Uterine smooth muscle cell (primary cell): ENCODE measurements at places on chromosomes 11 and 22. TPM values are rescaled to one million over a fixed set of nuclear protein-coding genes. Genes with fewer than 3 reads are reported as not detected.

Gene SCN4B
- total RNA-seq, result not detected in 2 replicates

Gene MAPK1
- 75.9 and 98.1 TPM in 2 replicates for total RNA-seq

Gene NECTIN1
- 1.1 and 3.4 TPM in 2 replicates for total RNA-seq

Gene GNAZ
- total RNA-seq, result 11.6 and 11.8 TPM in 2 replicates

Gene PRODH
- total RNA-seq, result 0.12 TPM in 1 of 2 replicates, not detected in the other

Gene KDM4D
- total RNA-seq, result 1.00 and 1.4 TPM in 2 replicates

Gene HTR3B
- not detected in 2 replicates for total RNA-seq

Gene PES1
- total RNA-seq, result 92.1 and 104 TPM in 2 replicates

Gene SMIM35
- total RNA-seq, result not detected in 2 replicates

Gene UBQLNL
- total RNA-seq, result not detected in 2 replicates

Gene ATXN10
- total RNA-seq, result 170 and 183 TPM in 2 replicates

Gene MPPED2
- under 0.01 and 0.22 TPM in 2 replicates for total RNA-seq

Gene XKR3
- not detected in 2 replicates for total RNA-seq

Gene CCDC116
- 0.22 and 0.25 TPM in 2 replicates for total RNA-seq

Gene FGF3
- not detected in 2 replicates for total RNA-seq

Gene THY1
- total RNA-seq, result 162 and 218 TPM in 2 replicates

Gene HPX
- 0.33 and 0.50 TPM in 2 replicates for total RNA-seq

Gene MMP12
- 0.11 TPM in 1 of 2 replicates, not detected in the other for total RNA-seq

Gene TIGD3
- total RNA-seq, result 0.11 and 0.37 TPM in 2 replicates

Gene ABTB2
- total RNA-seq, result 2.8 and 5.7 TPM in 2 replicates

Gene PLAAT5
- total RNA-seq, result not detected in 2 replicates

Gene LRRC55
- not detected in 2 replicates for total RNA-seq

Gene FOSL1
- 21.4 and 63.9 TPM in 2 replicates for total RNA-seq

Gene DLG2
- 0.75 and 1.1 TPM in 2 replicates for total RNA-seq

Gene RCOR2
- total RNA-seq, result 2.0 TPM in 2 replicates

Gene FOXRED2
- 8.5 and 10.2 TPM in 2 replicates for total RNA-seq
